ENCODE measurements at places on chromosomes 16 and 17.

DNA sequence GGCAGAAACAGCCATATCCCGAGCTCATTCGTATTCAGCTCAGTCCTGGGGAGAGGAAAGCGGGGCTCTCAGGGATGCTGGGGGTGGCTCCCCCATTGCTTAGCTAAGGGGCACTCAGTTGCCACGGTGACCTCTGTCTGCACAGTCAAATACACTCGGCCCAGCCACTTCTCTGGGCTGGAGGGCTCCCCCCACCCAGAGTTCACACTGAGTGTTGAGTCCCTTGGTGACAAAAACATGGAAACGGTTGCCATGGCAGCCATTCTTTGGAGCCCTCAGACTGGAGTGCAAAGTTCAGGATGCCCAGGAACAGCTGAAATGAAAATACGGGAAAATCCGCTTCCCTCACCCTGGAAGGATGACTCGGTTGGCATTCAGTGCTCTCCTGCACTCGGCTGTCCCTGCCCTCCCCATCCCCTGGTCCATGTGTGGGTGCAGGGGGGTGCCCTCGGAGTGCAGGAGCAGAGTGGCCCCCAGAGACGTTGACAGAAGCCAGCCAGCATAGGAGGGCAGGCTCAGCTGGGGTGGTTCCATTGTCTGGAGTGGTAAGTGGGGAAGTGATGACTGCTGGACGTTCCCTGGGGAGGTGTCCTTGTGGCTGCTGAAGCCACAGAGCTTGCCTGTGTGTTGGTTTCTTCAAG is 216.5 kb downstream of the NTN1 start:
- DNase-seq, result no peak

GRCh38 chr17:73290399-73291259 is 21.2 kb downstream of the CDC42EP4 start:
- no peak for DNase-seq

GRCh38 chr16:66342294-66342900 is 24.1 kb upstream of the CDH5 start:
- DNase-seq, result no peak

GRCh38 chr17:31536451-31536850 is 145.0 kb downstream of the RAB11FIP4 start:
- no peak for DNase-seq

- DNase-seq, result no peak
These were observed at the start of gene MYCBPAP for GRCh38 chr17:50507871-50508572. TSS of gene MYCBPAP (plus strand) at chr17:50508439. CDS start at chr17:50508675, 236 bp downstream.

- DNase-seq, result no peak
These were observed 14.6 kb downstream of the KCNJ16 start for GRCh38 chr17:70089513-70090148.

GRCh38 chr17:17416400-17417360 is 60.1 kb upstream of the MED9 start:
- no peak for DNase-seq

GRCh38 chr16:88317613-88317965 is 65.2 kb upstream of the ZNF469 start:
- no peak for DNase-seq

DNA sequence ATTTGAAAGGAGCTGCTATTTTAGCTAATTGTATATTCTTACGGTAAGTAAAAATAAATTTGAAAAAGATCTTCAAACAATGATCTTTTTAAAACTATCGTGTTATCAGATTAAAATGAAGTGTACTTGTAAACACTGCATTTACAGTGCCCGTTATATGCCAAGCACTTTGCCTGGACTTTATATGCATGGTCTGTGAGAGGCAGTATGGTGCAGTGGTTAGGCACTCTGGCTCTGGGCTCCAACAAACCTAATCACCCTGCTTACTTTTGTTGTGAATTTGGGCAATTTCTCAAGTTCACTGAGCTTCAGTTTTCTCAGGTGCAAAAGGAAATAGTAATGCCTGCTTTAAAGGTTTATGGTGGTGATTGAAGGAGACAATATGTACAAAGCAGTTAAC is 1.4 kb downstream of the PMP22 start:
- no peak for DNase-seq
